Stimulated activated CD8-positive, alpha-beta memory T cell treated with anti-CD3 and anti-CD28 coated beads, Interleukin-4, amount 100 ng/mL, for 48 hours (primary cell): ENCODE measurements at places on chromosomes 16 and 17.

- no peak for DNase-seq
These were observed 36.0 kb downstream of the RNF157 start for GRCh38 chr17:76204277-76204676.

- DNase-seq = peak; percentile 87
These were observed 10.1 kb upstream of the ZFPM1 start for GRCh38 chr16:88442727-88443576.

GRCh38 chr17:36183001-36183971, 6.8 kb upstream of the TBC1D3B start:
- DNase-seq = no peak

DNA sequence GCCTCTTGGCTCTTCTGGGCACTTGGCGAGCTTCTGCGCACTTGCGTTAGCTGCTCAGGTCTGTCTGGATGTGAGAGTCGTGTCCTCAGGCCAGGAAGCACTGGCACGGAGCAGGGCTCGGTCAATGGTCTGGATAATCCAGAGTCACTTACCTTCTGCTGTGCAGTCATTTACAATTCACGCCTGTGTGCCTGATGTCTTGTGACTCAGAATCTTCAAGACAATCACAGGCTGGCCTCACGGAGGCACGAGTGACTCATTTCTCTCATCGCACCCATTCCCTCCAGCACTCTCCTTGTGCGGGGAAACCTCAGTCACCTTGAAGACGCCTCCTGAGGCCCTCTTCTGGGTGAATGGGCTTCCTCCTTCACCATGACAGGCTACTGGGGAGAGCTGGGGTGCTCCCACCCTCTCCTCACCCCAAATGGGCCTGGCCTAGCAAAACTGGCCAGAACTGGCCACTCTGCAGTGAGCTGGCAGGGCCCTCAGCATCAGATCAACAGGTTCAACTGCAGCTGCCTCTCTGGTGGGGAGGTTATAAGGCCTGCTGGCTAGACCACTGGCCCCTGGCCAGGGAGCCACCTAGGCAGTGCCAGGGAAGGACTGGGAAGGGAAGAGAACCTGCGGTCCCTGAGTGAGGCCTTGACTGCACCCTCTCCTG, 1.9 kb upstream of the CAPN15 start:
- DNase-seq = peak; percentile 83

DNA sequence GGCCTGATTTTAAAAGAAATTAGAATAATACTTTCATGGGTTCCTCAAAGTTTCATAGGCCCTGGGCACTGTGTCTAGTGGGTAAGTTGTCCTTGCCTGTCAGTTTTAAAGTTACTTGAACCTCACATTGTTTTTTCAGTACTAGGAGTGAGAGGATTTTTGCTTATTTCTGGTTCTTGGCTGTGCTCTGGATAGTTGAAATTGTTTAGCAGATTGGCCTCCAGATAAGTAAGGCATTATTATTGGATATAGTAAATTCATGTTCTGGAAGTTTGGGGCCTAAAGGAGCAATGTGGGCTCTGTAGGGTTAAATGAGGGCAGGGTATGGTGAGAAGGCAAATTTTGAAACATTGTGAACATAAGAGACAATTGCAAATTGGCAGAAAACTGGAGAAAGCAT, 78.5 kb downstream of the WNT3 start:
- DNase-seq = no peak

GRCh38 chr16:57801809-57802340, 416 bp downstream of the KIFC3 start:
- DNase-seq = no peak

DNA sequence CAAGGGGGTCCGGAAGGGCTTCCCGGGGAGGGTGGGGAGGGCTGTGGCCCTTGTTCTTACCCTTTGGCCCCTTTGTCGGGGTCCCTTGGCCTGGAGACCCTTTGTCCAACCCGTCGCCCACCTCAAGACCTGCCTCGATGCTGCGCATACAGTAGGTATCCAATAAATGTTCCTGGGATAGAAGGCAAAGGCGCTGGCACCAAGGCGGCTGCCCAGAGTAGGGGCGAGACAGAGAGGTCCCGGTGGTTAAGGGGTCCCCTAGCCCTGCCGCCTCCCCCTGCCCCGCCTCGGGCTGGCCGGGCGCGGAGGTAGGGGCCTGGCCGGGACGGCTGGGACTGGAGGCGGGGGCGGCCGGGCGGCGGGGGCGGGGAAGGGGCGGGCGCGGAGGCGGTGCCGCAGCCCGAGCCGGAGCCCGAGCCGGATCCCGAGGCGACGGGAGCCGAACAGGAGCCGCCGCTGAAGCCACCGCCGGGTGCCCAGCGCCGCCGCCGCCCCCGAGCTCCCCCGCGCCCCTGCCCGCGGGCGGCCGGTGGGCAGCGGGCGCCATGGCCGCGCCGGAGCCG, at the start of gene NHERF2:
Gene NHERF2 (plus strand): TSS at position 442 of the 563 bp plus-strand sequence. CDS start 104 bp downstream, at position 546.
- DNase-seq = no peak

GRCh38 chr16:19666477-19666876, 51.5 kb downstream of the KNOP1 start:
- DNase-seq = no peak

- no peak for DNase-seq
These were observed 7.2 kb downstream of the EFCAB5 start for GRCh38 chr17:29948448-29949215.

- DNase-seq = no peak
These were observed 60.0 kb downstream of the USP22 start for GRCh38 chr17:20982589-20983358.

DNA sequence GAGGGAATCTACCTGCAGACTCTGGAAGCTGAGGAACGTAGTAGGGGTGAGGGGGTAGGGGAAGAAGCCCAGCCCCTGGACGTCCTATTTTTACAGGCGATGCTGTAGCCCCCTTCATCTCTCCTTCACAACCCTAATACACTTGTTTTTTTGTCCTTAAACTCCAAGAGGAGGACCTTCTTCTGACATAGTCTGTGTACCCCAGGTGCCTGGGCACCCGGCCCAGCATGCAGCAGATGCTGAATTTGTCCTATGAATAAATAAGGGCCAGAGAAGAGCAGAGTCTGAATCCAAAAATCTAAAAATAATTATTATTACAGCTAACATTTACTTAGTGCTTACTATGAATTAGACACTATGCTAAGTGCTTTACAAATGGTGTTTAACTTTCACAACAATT, 5.1 kb downstream of the KIF18B start:
- no peak for DNase-seq

DNA sequence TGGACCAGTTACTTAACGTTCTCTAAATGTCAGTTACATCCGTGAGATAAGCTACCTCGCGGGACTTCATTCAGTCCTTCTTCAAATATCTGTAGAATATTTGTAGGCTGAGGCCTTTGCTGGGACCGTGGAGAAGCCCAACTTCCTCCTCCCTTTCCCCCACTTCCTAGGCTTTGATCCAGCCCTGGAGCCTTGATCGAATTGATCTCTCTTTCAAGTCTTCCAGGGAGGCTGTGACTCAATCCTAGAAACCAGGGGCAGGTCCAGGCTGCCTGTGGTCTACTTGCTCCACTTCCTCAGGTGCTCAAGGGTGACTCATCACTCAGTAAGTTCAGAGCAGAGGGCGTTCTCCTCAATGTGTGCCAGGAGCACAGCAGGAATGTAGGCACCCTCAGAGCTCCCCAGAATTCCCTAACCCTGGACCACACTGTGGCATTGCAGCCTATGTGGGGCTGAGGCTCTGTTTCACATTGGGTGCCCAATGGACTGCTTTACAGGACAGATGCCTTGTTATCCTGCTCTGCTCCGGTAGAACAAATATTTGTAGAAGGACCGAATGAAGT, 11.2 kb upstream of the CEP20 start:
- peak; percentile 53 for DNase-seq

- DNase-seq = no peak
These were observed 12.3 kb downstream of the CACNG4 start for GRCh38 chr17:66976781-66977201.

DNA sequence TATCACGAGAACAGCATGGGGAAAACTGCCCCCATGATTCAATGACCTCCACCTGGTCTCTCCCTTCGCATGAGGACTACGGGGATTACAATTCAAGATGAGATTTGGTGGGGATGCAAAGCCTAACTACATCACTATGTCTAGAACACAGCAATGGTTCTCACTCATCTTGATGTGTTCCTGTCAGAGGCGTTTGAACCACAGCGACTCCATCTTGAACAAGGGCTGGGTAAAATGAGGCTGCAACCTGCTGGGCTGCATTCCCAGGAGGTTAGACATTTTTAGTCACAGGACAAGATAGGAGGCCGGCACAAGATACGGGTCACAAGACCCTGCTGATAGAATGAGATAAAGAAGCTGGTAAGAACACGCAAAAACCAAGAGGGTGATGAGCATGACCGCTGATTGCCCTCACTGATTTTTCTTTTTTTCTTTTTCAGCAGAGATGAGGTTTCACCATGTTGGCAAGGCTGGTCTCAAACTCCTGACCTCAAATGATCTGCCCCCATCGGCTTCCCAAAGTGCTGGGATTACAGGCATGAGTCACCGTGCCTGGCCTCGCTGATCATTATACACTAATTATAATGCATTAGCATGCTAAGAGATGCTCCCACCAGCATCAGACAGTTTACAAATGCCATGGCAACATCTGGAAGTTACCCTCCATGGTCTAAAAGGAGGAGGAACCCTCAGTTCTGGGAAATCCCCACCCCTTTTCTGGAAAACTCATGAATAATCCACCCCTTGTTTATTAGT, 3.0 kb upstream of the PPY start:
- DNase-seq = no peak

- DNase-seq = peak; percentile 63
These were observed 560 bp downstream of the RAI1 start for GRCh38 chr17:17681744-17682292.

DNA sequence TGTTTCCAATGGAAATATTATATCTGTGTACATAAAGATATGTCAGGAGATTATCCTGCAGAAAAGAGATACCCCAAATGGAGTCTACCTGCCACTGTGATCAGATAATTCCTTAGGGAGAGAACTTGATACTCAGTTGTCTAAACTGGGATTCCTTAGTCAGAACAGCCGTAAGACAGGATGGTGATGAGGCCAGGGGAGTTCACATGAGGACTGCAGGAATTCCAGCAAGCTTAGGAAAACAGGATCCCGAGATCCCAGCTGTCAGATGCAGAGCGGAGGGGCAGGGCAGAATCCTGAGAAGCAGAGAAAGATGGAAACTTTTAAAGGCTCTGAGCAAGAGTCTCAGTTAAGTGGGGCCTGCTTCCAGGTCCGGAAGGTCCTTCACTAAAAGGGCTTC, 4.7 kb downstream of the KRABD2 start:
- no peak for DNase-seq
